AG10803 (cell line): ENCODE measurements at places on chromosomes 12 and 14.

- no peak for DNase-seq
Observed at GRCh38 chr12:62252576-62252975, 7.6 kb upstream of the USP15 start.

- peak; percentile 51 for DNase-seq
Observed at GRCh38 chr12:49825360-49825970, 2.7 kb downstream of the NCKAP5L start.

DNA sequence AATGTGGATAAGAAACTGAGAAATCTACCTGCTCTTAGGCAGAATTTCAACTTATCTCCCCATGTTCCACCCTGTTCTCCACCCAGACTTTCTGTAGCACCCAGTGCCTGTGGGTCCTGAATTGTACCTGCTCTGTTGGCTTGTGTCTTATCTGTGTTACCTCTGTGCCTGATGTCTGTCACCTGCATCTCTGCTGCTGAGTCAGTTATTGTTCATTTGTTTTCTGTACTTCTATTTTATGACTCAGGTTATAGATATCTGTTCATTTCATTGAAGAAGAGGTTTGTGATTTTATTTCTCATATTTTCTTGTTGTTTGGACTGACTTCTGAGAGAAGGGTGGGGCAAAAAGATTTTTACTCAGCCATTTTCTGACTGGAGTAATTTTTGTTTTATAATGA, 11.7 kb downstream of the SOCS4 start:
- DNase-seq, result no peak

- no peak for DNase-seq
Observed at GRCh38 chr14:99763527-99764221, 29.5 kb upstream of the EML1 start.

- DNase-seq, result no peak
Observed at GRCh38 chr14:21205678-21206581, 50.1 kb upstream of the OR5AU1 start.

- no peak for DNase-seq
Observed at GRCh38 chr12:54975875-54976274, 8.7 kb downstream of the TESPA1 start.

DNA sequence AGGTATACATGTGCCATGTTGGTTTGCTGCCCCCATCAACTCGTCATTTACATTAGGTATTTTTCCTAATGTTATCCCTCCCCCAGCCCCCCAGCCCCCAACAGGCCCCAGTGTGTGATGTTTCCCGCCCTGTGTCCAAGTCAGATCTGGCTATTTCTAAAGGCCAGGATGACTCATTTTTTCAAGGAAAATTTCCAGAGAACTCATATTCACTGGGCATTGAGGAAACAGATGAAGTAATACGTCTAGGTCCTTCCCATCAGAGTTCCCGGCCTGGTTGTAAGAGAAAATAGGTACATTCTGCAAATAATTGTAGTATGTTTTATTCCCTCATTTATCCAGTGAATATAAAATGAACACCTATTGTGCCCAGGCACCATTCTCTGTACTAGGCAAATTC, 345.2 kb downstream of the BCL11B start:
- peak; percentile 13 for DNase-seq

GRCh38 chr12:6223545-6223944, 23.3 kb downstream of the CD9 start:
- DNase-seq, result no peak

GRCh38 chr14:71985538-71986189, 53.4 kb downstream of the RGS6 start:
- DNase-seq, result no peak

- no peak for DNase-seq
Observed at GRCh38 chr12:67671892-67672291, 23.3 kb downstream of the DYRK2 start.

DNA sequence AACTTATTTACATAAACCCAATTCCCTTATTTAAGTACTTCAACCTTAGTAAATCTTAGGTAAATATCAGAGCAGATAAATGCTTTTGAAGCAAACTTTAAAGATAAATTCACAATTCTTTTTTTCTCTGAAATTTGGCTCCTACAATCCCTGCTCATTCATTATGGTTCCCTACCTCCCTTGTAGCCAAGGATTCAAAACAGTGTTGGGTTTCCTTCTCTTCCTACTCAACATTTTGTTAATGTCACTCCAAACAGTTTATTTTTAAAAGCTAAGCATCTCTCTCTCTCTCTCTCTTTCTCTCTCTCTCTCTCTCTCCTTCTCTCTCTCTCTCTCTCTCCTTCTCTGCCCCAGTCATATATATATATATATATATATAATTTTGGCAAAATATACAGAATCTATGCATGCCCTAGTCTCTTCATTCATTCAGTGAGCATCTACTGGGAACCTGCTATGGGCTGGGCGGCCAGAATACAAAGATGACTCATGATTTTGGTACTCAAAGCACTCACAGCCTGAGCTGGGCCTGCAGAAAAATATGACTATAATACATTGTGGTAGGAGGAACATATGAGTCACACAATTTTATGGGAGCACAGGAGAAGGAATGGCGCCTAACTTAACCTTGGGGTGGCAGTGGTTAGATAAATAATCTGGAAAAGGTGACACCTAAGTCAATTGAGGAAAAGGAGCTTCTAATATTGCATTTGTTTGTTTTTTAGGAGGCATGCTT, 123.7 kb upstream of the DHRS4 start:
- DNase-seq, result peak; percentile 91

DNA sequence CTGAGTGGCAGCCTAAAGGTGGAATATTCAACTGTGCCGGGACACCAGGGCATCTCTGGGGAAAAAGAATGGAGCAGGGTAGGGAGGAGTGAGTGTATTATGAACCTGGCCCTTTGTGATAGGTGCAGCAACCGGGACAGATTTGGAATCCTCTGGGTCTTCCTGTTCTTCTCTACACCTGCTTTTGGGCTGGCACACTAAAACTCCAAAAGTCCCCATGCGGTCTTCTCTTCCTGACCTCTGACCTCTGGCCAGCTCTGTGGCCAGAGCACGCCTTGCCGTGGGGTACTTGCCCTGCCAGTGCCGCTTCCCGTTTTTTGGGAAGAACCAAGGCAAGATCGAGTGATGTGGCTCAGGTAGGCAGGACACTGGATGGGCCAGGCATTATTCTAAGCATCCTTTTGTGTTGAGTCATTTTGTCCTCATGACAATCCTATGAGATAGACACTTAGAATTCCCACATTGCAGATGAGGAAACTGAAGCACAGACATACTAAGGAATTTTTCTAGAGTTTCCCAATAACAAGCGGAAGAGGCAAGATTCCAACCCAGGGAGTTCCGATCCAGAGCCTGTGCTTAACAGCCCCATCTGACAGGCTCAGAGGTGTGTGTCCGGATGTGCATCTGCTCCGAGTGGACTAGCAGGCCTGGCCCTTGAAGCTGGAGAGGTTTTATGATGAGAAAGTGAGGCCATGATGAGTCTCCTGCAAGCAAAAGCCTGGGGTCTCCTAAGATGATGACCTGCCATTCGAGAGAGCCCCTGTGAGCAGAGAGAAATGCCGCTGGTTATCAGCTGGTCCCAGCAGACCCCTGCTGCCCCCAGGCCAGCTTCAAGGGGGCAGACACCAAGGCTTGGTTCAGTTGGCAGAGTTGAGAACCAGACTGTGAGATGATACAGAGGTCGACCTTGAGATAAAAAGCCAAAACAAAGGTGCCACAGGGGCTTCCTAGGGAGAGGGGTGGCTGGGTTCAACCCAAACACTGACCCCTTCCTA, 67.9 kb upstream of the ESRRB start:
- no peak for DNase-seq

GRCh38 chr14:61478971-61479473, 157.6 kb downstream of the PRKCH start:
- DNase-seq, result no peak

- peak; percentile 60 for DNase-seq
Observed at GRCh38 chr14:66066981-66067776, 419.0 kb upstream of the CCDC196 start.

GRCh38 chr14:51834240-51834639, 26.2 kb upstream of the GNG2 start:
- DNase-seq, result no peak

DNA sequence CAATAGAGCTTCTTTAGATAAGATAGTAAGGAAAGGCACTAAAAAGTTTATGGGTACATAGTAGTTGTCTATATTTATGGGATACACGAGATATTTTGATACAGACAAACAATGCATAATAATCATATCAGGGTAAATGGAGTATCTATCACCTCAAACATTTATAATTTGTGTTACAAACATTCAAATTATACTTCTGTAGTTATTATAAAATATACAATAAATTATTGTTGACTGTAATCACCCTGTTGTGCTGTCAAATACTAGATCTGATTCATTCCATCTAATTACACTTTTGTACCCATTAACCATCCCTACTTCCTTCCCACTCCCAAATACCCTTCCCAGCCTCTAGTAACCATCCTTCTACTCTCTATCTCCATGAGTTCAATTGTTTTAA, 179.7 kb downstream of the FOXG1 start:
- DNase-seq, result no peak

DNA sequence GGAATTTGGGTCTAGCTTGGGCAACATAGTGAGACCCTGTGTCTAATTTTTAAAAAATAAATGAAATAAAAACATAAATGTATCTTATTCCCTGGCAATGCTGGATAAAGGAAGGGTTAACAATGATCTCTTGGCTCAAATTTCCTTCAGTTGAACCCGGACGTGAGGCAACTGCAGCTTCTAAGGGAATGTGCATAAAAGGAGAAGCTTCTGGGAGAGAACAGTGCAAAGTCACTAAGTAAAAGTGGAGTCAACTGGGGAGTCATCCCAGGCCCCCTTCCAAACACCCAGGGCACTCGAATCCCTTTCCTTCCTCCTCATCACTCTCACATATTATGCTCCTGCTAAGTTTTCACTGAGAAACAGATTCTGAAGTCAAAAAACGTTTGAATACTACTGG, 147.3 kb downstream of the PPM1H start:
- DNase-seq, result no peak

DNA sequence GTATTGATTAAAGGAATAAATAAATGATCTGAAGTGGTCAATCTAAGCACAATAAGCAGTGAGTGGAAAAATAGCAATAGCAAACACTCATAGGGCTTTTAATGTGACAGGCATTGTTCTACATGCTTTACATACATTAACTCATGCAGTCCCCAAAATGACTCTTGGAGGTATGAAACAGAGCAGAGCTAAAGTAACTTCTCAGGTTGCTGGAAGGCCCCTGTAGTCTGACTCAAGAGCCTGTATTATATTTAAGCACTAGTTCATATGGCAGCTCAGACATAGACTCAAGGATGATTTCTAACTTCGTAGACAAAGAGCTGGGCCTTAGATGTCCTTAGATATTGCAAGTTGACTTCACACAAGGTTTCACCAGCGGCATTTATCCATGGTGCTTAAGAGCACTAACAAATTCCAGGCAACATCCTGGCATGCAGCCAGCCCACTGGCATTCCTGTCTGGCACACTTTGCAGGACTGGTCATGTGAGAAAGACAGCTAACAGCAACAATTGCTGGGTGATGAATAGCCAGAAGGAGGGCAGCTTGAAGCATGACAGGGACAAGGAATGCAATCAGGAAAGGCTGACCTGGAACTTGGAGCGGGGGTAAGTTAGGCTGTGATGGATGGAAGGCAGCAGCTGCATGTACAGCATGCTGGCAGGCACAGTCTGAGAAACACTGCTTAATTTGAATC, 22.9 kb upstream of the KTN1 start:
- DNase-seq, result peak; percentile 97

DNA sequence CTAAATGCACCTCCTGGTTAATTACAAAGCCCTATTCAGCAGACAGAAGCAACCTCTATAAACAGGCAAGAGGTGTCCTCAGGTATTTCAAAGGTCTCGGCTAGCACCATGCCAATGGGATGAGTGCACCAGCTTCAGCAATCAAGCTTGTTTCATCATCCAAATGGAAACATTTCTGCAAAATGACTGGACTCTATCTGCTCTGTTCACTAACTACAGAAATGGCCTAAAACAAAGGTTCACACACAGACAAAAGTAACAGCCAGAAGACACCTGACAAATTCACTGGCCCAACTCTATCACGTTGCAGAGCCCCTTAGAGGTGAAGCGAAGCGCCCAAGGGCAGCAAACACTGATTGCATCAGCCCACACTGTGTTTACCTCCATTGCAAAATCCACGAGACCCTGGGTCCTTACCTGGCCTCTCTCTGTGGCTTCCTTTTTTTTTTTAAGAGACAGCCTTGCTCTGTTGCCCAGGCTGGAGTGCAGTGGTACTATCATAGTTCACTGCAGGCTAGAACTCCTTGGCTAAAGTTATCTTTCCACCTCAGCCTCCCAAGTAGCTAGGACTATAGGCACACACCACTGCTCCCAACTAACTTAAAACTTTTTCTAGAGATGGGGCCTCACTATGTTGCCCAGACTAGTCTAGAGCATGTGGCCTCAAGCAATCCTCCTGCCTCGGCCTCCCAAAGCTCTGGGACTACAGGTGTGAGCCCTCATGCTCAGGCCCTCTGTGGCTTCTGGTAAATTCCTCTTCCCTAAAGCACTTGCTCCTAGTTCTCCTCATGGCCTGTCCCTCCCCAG, 8.5 kb upstream of the SYNE3 start:
- peak; percentile 33 for DNase-seq

- DNase-seq, result no peak
Observed at GRCh38 chr12:6843118-6843902, 2.6 kb downstream of the GNB3 start.

DNA sequence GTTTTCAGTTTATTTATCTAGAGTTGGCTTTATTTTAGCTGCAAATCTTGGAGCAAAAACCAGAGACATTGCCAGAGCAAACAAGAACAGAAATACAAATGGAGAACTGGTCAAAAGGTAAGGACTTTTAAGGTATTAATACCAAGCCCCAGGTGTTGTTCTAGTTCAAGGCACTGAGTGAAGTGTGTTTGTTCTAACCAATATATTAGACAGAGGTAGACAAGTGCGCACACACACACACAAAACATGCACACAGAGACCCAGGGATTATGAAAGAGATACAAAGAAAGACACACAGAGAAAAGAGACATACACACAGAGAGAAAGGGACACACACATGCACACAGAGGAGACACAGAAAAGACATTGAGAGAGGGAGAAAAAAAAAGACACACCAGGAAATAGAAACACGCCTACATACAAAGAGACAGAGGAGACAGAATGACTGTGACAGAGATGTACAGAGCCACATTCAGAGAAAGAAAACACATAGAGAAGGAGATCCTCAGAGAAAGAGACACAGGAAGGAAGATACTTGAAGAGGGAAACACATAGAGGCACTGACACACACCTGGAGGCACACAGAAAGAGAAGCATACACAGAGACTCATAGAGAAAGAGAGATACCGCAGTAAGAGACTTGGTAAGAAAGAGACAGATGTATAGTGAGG, 50.2 kb downstream of the MIPOL1 start:
- no peak for DNase-seq

GRCh38 chr14:24314377-24315193, 3.3 kb downstream of the LTB4R start:
- DNase-seq, result no peak

DNA sequence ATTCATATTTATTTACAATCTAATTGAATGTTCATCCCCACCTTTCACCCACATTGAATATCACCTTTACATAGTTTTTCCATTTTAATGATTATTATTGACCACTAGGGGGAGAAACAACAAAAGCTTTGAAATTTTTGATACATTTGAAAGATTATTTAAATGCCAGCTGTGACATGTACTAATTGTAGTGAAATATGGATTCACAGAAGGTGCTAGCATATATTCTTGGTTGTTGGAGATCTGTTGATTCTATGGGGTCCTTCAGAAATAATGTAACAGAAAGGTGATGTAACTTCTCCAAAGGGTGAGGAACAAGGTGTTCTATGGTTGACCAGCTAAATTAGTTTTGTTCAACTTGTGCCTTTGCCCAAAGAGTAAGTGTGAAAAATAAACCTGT, 22.4 kb upstream of the GPR33 start:
- peak; percentile 8 for DNase-seq
